ENCODE measurements at places on chromosomes 16 and 17. TPM values are rescaled to one million over a fixed set of nuclear protein-coding genes. Genes with fewer than 3 reads are reported as not detected.

- peak; percentile 64 for DNase-seq
Observed at GRCh38 chr17:4706121-4706520, 2.2 kb upstream of the PELP1 start.

Gene TLCD2
- 1.1 TPM for total RNA-seq

Gene TPSB2
- not detected for total RNA-seq

GRCh38 chr17:42266918-42267766, 9.0 kb downstream of the STAT5B start:
- DNase-seq, result peak; percentile 85

Gene HOXB8
- total RNA-seq, result 22.9 TPM

- DNase-seq, result peak; percentile 57
Observed at GRCh38 chr16:67459066-67459860, 21.7 kb downstream of the ATP6V0D1 start.

Gene CCL17
- total RNA-seq, result not detected

DNA sequence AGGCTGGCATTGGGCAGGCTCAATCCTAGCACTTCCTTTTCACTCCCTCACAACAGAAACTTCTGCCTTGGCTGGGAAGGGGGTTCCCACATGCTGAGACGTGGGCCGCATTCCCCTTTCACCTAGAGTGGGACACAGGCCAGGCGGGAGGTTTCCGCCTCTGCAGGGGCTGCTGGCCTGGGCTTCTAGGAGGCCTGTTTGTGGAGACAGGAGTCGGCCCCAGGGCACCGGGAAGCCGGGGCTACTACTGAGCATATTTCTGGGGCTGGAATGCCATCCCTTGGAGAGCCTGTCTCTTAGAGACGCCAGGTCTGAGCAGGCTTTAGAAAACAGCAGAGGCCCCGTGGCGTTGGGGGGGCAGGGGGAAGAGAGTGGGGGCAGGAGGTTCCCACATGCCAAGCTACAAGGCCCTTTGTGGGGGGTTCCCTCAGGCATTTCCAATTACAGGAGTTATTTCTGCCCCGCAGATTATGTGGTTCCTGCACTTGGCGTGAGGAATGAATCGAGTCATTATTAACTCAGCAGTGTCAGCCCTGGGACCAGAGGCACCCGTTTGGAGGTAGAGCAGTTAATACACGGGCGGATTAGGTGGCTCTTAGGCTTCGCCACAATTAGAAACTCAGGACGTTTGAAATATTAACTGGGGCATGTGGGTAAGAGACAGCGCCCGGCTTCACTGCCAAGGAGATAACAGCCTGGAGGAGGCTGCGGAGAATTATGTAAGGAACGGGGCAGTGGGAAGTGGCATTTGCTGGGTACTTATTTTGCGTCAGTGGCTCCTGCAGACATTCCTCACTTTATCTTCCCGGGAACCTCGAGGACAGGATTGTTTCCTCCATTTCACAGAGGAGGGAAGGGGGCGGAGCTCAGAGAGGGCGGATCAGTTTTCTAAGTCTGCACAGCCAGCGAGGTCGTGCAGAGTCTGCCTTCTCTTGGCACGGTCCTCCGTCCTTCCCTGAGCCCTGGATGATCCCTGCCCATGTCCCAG, 162.5 kb downstream of the MAF start:
- no peak for DNase-seq

DNA sequence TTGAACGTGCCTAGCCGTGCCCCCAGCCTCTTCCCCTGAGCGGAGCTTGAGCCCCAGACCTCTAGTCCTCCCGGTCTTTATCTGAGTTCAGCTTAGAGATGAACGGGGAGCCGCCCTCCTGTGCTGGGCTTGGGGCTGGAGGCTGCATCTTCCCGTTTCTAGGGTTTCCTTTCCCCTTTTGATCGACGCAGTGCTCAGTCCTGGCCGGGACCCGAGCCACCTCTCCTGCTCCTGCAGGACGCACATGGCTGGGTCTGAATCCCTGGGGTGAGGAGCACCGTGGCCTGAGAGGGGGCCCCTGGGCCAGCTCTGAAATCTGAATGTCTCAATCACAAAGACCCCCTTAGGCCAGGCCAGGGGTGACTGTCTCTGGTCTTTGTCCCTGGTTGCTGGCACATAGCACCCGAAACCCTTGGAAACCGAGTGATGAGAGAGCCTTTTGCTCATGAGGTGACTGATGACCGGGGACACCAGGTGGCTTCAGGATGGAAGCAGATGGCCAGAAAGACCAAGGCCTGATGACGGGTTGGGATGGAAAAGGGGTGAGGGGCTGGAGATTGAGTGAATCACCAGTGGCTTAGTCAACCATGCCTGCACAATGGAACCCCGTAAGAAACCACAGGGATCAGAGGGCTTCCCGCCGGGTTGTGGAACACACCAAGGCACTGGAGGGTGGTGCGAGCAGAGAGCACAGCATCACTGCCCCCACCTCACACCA, 724 bp downstream of the GAA start:
- peak; percentile 48 for DNase-seq

- no peak for DNase-seq
Observed at GRCh38 chr16:48526958-48527331, 83.0 kb downstream of the N4BP1 start.

DNA sequence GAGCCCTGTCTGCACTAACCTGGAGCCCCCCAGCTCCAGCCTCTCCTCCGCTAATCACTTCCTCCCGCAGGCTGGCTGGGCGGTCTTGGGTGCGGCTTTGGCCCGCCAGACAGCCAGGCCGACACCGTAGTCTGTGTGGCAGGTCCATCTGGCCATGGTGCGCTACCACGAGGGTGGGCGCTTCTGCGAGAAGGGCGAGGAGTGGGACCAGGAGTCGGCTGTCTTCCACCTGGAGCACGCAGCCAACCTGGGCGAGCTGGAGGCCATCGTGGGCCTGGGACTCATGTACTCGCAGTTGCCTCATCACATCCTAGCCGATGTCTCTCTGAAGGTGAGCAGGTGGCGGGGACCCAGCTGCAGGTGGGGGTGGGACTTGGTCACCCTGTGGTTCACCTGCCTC, 30.7 kb upstream of the POLR3E start:
- DNase-seq, result no peak

DNA sequence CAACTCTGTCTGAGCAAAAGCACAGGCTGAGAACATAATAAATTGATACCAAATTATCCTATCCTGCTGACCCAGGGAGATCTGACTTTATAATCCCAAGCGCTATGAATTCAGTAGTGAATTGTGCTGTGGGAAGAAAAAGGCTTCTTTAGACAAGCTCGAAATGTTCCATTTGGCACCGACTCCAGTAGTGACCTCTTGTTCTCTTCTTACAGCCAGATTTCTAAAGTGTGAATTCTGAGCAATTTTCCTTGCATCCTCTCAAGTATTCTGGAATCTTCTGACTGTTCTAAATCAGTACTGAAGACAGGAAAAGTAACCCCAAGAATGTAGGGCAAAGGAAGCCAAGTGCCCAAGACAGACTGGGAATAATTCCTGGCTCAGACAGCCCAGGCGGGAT, 58.2 kb downstream of the CDYL2 start:
- no peak for DNase-seq

Gene NT5M
- total RNA-seq, result 4.5 TPM

DNA sequence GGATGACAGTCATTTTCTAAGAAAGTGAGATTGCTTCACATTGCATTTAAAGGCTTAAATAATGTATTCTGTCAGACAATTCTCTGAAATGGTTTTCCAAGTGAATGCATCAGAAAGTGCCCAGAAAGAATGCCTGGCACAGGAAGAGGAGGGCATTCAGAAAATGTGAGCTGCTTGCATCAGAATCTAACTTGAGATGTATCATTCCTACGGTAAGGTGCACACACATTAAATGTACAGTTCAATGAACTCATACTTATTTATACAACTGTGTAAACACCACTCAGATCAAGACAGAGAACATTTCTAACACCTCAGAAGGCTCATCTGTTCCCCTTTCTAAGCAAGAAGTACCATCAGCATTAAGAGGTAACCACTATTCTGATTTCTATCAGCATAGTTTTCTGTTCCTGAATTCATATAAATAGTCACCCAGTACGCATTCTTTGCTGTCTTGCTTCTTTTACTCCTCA, 638.0 kb downstream of the MAF start:
- DNase-seq, result no peak

GRCh38 chr17:43891851-43892646, 15.3 kb downstream of the MPP2 start:
- no peak for DNase-seq

DNA sequence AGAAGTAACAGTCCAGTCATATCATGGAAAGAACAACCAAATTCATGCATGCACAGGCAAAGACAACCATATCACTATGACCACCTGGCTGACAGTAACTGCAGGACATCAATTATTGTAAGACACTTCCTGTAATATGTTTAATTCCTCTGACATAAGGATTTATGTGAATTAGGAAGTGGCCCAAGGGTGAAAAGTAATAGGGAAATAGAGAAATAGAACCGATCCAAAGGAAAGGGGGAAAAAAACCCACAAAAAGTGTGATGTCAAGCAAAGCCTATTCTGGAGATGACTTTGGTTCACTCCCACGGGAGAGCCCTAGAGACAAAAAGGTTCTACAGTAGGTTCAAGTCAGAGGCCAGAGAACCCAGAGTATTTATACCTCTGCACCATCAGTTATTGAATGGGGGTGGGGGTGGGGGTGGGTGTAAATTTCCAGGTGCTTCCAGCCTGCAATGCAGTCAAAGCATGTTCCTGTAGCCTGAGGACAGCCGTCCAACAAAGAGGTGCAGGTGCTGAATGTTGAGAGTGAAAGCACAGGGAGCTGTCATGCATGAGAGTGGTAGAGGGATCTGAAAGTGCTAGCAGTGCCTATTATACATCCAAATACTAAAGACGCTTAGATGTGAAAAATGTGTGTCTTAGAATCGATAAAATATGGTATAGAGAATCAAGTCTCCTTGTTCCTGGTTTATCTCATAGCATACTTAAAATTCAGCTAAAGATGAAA, 95.6 kb upstream of the HLF start:
- no peak for DNase-seq

Data from LHCN-M2 (cell line).